ENCODE measurements at places on chromosomes 7 and 10.

DNA sequence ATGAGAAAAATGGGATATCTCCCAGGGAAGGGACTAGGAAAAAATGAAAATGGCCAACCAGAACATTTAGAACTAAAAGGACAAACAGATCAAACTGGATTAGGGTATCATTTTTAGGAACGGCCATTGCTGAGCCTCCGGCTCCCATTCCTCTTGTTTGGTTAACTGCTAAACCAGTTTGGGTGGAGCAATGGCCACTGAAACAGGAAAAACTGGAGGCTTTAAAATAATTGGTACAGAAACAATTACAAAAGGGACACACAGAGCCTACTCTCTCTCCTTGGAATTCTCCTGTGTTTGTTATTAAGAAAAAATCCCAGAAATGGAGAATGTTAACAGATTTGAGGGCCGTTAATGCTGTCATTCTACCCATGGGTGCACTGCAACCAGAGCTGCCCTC, 4.7 kb upstream of the CHST3 start:
- DNase-seq = no peak

DNA sequence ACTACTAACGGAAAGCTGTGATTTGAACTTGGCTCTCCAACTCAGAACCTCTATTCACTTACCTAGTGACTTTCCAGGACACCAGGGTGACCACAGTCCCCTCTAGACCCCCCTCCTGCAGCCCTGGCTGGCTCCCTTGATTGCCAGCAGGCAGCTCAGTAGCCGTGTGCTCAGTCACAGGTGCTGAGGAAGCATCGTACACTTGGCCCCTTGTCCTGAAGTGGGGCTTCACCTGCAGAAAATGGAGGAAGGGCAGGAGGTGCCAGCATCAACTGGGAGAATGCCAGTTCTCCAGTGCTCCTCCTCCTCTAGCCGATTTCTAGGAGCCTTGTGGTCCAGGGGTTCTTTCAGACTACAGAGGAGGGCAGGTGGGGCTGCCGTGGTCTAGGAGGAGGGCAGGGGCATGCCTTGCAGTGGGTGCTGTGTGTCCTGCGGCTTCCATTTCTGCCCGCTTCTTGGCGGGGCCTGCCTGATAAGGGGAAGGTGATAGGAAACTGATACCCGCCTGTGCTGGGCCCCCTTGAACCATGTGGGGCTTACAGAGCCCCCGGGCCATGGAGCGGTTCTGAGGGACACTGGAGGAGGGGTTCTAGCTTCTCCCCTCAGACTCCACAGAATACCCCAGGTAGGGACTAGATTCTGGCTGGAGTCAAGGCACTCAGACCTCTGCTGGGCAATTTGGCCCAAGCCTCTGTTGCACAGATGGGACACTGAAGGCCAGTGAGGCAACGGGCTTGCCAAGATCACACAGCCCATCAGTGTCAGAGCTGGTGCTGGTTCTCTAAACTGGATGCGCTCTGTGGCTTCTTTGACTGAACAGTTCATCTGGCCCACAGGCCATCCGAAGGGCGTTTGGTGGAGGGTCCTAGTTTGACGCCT, 14.0 kb downstream of the FAM241B start:
- DNase-seq = no peak

DNA sequence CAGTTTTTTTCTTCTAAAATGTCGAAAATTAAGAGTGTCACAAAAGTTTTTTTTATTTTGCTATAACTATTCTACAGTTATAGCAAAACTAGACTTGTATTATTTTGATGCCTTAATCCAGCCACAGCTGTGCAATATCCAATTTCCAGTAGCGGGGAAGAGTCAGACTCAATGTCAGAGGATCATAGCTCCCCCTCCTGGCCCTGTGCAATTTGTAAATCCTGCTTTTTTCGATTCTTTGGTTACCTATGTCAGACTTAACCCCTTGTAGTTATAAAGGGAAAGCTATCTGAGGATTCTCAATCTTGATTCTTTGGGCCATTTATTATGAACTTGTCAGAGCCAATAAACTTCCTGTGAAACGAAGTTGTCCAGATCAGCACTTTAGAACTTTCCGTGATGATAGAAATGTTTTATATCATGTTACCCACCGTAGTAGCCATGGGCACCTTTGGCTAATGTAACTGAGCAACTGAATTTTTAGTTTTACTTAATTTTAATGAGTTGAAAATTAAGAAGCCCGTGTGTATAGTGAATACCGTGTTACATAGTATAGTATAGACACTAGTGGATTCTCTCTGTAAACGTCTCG, 87.7 kb upstream of the PRKCQ start:
- DNase-seq = peak; percentile 50

DNA sequence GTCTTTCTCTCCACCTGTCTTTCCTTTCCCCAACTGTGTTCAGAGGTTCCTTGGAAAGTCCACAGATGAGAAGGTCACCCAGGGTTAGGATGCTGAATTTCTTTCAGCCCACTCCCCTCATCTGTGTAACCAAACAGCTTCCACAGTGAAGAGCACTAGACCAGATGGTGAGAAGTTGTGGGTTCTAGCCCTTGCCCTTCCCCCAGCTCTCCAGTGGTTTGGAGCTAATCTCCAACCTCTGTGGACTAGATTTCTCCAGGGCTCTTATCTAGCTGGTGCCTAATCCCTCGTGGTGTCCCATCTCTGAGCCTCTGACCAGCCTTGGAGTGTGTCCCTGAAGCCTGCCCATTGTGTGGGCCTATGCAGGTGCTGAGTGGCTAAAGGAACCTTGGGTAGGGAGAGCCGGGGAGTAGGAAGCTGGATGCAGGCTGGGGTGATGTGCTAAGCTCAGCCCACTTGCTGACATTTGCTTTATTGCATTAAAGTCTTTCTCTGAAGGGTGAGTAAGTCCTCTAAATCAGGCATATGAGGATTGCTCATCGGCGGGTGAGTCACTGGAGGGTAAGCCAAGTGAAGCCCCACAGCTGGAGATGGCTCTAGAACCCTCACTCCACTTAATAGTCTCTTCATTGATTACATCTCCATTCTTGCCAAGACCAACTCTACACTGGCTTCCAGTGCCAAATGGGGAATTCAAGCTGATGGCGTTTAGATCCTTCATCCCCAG, 14.9 kb downstream of the DUSP5 start:
- no peak for DNase-seq

DNA sequence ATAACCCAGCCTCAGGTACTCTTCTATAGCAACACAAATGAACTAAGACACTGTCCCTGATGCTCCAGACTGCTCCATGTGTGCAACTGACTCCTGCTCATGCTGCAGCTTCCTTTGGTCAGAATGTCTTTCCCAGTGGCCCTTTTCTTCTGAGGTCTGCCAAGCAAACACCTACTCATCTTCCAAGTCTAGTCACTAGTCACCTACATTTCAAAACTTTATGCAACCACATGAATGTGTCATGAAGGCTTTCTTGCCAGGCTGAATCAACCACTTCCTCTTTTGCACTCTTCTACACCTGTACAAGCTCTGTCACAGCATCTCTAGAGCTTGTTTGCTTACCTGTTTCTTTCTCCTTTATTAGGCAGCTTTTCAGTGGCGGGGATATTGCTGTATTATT, 75.8 kb downstream of the LSMEM1 start:
- DNase-seq = no peak

GRCh38 chr7:55641811-55642210, 69.5 kb upstream of the VOPP1 start:
- peak; percentile 39 for DNase-seq

- DNase-seq = no peak
Observed at GRCh38 chr7:136167991-136168390, 190.8 kb upstream of the MTPN start.

- DNase-seq = no peak
Observed at GRCh38 chr10:119286983-119287633, 79.7 kb downstream of the GRK5 start.

GRCh38 chr7:80968606-80969005, 49.8 kb upstream of the SEMA3C start:
- no peak for DNase-seq

GRCh38 chr10:110847374-110847773, 24.4 kb upstream of the PDCD4 start:
- no peak for DNase-seq

DNA sequence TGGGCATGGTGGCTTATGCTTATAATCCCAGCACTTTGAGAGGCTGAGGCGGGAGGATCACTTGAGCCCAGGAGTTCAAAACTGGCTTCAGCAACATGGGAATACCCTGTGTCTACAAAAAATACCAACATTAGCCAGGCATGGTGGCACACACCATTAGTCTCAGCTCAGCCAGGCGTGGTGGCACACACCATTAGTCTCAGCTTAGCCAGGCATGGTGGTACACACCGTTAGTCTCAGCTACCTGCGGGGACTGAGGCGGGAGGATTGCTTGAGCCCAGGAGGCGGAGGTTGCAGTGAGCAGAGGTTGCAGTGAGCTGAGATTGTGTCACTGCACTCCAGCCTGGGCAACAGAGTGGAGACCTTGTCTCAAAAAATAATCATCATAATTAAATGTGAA, 9.0 kb downstream of the LRRC27 start:
- DNase-seq = no peak

GRCh38 chr10:117552156-117552631, 9.6 kb downstream of the EMX2 start:
- DNase-seq = no peak

DNA sequence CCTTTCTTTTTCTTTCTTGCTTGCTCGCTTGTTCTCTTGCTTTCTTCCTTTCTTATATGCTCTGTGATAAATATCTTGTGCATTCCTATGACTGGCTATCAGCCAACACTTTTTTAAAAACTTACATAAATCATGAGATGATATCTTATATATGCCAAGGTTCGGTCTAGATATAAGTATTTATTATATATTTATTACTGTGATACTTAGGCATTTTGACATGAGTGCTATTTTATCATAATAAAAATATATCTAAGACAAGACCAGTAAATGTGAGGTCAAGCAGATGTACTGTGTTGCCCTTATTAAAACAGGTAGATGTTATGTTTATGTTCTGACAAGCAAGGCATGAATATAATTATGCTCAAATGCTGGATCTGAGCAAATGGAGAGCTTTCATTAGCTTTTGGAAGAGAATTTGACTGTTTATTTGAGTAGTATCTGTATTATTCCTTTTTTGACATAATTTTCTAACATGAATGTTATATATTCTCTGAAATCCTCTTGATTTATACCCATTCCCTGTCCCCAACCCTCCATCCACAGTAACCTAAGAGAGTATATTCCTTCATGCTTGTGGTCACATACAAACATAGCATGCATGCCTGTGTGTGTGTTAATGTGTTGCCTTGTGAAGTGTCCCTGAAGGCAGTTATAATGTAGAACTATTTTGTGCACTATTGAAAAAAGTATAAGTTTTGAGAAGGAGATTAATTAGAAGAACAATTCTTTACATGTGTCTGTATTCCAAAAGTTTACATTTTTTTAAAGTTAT, 158.0 kb downstream of the HDAC9 start:
- DNase-seq = no peak

DNA sequence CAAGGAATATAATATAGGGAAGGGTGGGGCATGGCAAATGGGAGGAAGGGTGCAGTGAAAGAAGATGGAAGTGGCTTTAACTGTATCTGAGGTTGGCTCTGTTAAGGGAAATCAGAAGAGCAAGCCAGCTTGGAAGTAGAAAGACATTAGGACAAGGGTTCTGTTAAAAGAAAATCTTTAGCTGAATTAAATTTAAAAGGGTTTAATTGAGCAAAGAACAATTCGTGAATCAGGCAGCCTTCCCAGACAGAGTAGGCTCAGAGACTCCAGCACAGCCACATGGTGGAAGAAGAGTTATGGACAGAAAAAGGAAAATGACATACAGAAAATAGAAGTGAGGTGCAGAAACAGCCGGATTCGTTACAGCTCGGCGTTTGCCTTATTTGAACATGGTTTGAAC, 42.0 kb downstream of the FAM13C start:
- no peak for DNase-seq

- peak; percentile 10 for DNase-seq
Observed at GRCh38 chr10:131553121-131553520, 241.6 kb upstream of the TCERG1L start.

DNA sequence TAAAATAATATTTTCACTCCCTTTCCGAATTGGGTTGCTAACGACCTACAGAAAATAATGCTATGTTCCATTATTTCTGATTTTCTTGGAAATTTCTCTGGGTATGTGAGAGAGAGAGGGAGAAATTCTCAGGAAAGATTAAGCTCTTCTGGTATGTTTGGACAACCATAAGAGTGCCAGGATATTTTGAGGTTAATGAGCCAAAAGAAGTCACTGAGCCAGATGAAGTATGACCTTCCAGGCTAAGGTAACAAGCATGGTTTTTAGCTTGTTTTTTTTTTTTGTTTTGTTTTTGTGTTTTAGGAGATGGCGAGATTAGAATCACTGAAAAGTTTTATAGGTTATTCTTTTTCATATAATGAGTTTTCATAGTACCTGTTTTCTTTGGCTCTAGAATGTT, 171.0 kb upstream of the FOXP2 start:
- DNase-seq = no peak

- no peak for DNase-seq
Observed at GRCh38 chr10:14146501-14146900, 184.2 kb downstream of the FRMD4A start.

DNA sequence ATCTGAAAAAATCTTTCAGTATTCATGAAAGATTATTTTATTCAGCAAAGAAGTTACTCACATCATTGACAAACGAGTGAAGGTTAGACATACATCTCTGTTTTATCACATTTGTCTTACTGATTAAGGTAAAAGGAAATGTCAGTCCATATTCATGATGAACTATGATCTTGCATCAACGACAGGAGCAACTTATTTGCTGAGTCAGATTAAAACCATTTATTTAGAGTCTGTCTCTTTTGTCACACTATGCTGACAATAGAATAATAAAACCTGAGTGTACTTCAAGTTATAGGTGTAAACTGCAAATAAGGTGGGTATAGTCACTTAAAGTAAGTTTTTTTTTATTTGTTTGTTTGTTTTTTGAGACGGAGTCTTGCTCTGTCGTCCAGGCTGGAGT, 216.5 kb upstream of the SEMA3C start:
- no peak for DNase-seq

DNA sequence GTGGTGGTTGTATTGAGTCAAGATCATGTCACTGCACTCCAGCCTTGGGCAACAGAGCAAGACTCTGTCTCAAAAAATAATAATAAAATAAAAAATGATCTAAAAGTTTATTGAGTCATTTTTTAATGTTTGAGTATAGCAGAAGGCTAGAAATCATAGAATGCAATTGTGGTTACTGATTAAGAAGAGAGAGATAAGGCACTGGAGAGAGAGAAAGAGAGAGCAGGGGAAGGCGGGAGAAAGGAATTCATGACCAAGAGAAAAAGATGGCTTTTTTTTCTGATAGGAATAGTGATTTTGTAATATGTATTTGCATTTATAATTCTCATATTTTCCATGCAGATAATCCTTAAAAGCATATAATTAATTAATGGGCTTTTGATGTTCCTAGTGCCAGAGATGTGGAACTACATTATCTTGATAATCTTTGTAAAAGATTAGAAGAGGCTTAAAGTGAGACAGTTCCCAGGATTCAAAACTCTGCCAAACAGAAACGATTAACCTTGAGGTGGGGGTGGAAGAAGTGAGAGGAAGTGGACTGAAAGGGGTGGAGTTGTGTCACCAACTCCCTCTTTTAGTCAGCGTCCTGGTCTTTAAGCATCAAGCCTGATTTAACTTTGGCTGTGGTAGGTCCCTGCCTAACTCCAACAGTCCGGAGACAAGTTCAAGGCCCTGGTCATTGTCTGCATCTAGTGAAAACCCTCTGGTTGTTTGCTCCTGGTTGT, 76.2 kb downstream of the CHN2 start:
- no peak for DNase-seq

GRCh38 chr10:6314620-6315205, 112.0 kb downstream of the PFKFB3 start:
- no peak for DNase-seq

All from GDM1 (cell line).